ELF-1 (cell line): ENCODE measurements at places on chromosomes 1 and 21.

DNA sequence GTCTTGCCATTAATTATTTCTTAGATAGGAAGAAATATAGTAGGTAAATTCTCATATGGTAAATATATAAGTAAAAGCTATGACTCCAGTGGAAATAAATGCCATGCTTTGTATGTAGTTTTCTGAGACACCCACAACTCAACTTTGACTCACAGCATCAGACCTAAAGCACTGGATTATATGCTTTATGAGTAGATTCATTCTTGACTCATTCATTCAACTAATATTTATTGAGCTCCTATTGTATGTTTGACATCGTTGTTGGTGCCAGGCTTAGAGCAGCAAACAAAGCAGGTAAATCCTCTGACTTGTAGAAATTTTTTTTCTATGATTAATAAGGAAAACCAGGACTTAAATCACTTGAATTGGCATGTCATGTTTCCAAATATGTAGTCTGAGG lies 211.4 kb downstream of the PTPRC start:
- DNase-seq, result no peak

DNA sequence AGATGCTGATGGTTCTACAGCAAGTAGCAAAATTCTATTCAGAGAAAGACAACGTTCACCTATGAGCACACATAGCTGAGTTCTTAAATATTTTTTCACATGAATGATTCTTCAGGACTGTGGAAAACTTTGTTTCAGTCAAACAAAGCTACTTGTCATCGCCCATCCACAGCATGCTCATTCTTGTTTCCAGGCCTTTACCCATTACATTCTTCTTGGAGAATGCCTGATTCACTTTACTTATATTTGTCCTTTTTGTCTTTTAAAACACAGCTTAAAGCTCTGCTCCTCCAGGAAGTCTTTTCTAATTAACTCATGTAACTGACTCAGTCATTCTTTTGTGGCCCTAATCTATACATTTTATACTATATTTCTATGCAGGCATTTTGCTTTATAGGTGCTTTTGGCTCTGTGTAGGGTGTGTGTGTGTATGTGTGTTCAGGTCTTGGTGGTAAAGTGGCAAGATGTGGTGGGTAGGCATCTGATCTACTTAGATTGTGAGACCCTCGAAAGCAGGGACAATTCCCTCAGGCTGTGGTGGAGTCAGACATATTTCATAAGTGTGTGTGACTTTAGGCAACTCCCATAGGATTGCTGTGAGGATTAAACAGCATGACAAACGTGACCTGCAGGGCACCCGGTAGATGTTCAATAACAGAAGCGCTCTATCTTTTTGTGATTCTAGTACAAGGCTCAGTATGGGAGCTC lies 11.8 kb upstream of the MARK1 start:
- no peak for DNase-seq

GRCh38 chr1:41418857-41419583 lies 57.8 kb downstream of the FOXO6 start:
- DNase-seq, result no peak

DNA sequence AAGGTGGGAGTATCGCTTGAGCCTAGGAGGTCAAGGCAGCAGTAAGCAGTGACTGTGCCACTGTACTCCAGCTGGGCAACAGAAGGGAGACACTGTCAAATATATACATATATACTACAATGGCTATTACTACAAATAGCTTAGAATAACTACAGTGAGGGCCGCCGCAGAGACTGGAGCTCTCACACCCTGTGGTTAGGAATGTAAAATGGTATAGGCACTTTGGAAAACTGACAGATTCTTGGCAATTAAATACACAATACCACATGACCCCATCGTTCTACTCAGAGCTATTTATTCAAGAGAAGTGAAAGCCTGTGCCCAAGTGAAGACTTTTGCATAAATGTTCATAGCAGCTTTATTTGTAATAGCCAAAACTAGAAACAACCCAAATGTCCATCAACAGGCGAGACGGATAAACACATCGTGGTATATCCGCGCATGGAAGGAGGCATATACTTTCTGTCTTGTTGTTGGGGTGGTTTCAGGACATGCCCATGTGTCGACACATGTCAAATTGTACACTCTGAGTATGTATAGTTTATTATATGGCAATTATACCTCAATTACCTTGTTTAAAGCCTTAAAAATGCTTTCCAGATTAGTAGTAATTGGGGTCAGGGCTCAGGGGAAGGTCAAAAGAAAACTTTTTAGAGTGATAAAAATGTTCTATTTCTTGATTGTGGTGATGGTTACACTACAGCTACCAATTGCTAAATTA lies 123.4 kb downstream of the RIPK4 start:
- DNase-seq, result no peak

GRCh38 chr1:110118636-110119396 lies 6.6 kb downstream of the UBL4B start:
- DNase-seq, result no peak

DNA sequence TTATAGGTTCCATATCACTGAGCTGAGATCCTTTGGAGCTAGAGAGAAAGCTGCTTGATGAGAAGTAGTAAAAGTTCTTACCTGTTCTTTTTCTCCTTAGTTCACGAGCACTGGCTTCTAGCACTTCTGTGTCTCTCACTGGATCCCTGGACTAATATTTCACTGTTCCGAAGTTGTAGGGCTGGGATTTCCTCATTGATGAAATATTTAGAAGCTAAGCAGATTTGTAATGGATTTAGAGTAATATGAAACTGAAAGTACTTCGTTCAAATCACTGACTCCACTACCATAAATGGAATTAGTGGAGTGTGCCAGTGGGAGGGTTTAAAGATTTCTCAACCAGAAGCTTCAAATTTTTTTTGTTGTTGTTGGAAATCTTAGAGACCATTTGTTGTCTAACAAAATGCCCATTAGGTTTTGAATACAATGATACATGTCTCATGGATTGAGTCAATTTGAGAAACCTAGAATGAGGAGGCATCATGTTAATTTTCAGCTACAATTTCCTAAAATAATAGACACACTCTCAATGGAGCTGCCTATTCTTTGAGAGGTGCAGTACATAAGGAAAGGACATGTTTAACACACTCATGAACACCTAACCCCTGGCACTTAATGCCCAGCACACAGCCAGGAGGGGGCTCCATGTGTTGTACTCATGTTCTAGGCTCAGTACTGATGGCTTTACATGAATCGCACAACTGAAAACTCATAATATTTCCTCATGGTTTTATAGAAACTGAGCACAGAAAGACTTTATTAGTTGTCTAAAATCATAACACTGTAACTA lies at the start of gene GBP1:
GBP1 (minus strand) TSS at position 130 of the 790 bp plus-strand sequence. CDS start 1,974 bp downstream, outside the sequence.
- no peak for DNase-seq

DNA sequence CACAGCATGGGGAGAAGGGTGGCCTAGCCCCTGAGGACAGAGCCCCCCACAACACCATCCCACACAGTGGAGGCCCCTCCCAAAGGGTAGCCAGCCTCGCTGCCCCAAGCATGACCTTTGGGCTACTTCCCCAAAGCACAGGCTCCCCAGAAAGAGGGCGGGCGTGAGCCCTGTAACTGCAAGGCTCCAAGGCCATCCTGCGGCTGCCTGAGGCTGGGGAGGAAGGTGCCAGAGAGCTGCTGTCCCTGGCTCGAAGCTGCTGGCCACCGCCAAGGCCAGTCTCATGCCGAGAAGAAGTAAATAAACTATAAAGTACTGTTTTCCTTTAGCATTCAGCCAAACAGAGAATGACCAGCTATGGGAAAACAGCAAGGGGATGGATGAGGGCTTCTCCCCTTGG lies 27.5 kb downstream of the UBASH3A start:
- no peak for DNase-seq

DNA sequence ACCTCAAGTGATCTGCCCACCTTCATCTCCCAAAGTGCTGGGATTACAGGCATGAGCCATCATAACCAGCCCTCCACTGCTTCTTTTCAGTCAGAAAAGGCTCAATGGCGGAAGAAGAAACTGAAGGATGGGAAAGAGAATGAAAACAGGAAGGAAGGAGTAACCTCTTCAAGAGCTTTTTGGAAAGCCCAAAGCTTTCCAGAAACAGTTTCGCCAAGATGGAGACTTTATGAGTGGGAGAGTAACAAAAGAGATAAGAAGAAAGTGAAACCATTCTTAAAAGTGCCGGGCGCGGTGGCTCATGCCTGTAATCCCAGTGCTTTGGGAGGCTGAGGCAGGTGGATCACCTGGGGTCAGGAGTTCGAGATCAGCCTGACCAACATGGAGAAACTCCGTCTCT lies 62.7 kb upstream of the NBL1 start:
- no peak for DNase-seq

GRCh38 chr1:172241540-172241939 lies 178.9 kb upstream of the C1orf105 start:
- DNase-seq, result no peak

GRCh38 chr1:62621907-62622306 lies 24.6 kb downstream of the ANGPTL3 start:
- DNase-seq, result no peak

- DNase-seq, result no peak
These were observed 434.8 kb downstream of the CAMTA1 start for GRCh38 chr1:7220007-7220406.

- DNase-seq, result no peak
These were observed 104.8 kb upstream of the GRIK1 start for GRCh38 chr21:30044447-30045064.

DNA sequence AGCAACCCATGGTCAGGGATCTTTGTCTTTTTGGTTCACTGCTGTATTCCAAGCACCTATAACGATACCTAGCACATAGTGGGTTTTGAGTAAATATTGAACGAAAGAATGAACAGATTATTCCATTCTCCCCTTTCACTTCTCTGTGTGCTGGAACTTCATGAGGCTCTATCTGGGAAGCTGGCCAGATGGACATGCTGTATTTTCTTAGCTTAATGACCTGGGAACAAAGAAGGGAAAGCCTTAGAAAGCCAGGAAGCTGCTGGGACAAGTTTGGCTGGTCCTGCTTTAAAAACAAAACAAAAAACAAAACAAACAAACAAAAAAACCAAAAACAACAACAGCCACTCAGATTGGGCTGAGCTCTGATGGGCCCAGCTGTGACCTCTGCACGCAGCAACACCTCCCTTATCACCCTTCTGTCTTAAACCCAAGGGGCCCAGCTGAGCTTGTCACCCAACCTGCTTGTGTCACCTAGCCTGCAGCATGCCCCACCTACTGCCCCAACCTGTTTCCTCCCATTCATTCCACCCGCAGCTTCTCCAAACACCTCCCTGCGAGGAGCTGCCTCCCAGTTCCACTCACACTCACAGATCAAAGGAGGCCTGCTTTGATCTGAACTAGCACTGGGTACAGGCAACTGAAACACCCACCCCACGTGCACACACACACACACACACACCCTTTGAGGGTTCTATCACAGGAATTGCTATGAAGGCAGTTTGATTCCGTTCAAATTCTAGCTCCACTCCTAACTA lies 37.1 kb downstream of the SLC30A1 start:
- DNase-seq, result peak; percentile 66

DNA sequence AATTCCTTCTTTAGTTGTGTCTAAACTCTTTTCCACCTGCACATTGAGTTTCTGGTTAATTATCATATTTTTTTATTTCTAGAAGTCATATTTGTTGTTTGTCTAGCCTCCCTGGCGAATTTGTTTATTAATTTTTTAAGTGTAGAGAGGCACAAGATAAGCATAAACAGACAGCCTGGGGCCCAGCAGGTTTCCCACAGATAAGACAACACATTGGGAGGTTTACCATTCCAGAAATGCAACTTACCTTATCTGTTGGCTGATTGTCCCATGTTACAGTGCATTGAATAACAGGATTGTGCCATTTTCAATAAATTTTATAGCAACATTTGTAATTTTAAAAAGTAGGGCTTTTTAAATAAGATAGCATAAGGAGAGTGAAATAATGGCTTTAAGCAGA lies 34.9 kb downstream of the COG2 start:
- DNase-seq, result no peak

- no peak for DNase-seq
These were observed 20.1 kb downstream of the PLCH2 start for GRCh38 chr1:2496087-2496622.

- DNase-seq, result no peak
These were observed 68.3 kb upstream of the GCLM start for GRCh38 chr1:93977598-93977945.

DNA sequence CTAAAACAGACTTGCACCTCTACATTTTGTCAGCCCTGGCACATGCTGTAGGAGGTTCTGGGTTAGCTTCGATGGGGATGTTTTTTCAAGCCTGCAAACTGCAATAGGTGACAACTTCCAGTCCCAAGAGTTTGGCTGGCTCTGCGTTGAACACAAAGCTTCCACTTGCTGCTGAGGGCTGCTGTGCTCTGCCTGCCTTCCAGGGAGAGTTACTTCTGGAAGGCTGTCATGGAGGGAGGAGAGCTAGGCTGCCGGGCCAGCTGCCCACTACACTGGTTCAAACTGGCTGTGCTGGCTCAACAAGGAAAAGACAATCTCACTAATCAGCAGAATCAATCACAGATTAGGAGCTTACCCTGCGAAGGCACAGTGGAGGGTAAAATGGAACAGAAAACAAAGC lies 46.7 kb upstream of the PPP2R5A start:
- DNase-seq, result peak; percentile 51

DNA sequence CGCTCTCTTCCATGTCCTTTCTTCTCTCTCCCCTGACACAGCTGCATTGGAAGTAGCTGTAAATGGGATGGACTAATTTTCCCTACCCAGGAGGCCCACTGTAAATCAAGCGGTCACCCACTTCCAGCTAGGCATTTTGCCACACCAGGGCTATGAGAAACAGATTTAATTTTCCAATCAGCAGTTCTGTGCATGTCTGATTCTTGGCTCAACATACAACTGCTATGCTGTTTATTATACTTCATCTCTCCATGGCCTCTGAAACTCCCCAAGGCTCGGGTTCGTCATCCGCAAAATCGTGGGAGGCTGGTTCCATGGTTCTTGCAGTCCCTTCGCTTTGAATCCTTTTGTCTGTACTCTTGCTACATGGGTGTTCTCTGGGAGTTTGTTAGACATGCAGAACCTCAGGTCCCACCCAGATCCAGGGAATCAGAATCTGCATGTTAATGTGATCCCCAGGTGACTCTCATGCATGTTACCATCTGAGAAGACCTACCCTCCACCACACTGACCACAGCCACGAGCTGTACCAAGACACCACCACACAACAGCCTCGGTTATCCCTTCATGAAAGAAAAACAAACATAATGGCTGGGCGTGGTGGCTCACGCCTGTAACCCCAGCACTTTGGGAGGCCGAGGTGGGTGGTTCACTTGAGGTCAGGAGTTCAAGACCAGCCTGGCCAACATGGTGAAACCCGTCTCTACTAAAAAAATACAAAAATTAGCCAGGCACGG lies 190.5 kb downstream of the GABPA start:
- no peak for DNase-seq

- DNase-seq, result no peak
These were observed 9.7 kb upstream of the PTGS2 start for GRCh38 chr1:186689907-186690306.

DNA sequence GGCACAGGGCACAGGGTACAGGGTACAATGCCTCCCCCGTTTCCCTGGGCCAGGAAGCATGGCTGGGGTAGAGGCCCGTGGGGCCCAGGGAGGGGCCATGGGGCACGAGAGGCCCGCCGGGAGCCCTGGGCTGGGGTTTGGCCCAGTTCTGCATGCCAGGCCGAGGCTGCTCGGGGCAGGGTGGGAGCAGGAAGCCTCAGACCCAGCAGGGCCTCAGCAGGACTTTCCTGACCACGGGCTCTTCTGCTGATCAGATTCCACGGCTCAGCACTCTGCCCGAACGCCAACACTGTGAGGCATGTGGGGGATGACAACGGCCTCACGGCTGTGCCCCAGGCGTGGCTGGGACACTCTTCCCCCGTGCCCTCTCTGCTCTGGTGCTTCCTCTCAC lies 104.3 kb downstream of the NPHP4 start:
- no peak for DNase-seq
